NB4 (cell line): ENCODE measurements at places on chromosomes 4 and X.

- DNase-seq: no peak
Observed at GRCh38 chr4:15668566-15669435, 12.8 kb upstream of the FAM200B start.

DNA sequence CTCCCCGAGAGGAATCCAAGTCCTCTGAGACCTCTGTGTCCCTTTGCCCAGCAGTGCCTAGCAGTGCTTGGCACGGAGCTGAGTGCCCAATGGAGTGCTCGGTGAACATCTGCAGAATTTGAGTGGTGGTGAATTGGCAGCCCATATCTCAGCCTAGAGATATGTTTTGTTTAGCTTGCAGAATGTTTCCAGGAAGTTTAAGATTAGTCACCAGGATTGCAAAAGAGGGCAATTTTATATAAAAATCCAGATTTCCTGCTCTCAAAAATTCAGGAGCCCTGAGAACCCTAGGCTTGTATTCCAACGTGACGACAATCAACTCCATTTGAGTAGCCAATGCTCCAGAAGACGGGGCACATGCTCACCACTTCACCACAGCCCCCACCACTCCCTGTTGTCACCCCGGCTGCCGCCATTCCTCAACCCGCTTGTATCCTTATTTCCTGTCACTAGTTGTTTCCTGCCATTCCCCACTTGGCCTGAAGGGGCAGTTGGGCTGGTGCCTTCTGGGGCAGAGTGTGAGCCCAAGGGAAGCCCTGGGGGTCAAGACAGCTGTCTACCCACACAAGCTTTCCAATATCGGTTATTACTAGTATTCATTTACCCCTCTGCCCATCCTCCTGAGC lies 116.9 kb downstream of the EFNB1 start:
- DNase-seq: peak; percentile 11

- no peak for DNase-seq
Observed at GRCh38 chrX:23118890-23119527, 119.2 kb downstream of the DDX53 start.

- no peak for DNase-seq
Observed at GRCh38 chr4:1901127-1901526, 29.9 kb downstream of the NSD2 start.

DNA sequence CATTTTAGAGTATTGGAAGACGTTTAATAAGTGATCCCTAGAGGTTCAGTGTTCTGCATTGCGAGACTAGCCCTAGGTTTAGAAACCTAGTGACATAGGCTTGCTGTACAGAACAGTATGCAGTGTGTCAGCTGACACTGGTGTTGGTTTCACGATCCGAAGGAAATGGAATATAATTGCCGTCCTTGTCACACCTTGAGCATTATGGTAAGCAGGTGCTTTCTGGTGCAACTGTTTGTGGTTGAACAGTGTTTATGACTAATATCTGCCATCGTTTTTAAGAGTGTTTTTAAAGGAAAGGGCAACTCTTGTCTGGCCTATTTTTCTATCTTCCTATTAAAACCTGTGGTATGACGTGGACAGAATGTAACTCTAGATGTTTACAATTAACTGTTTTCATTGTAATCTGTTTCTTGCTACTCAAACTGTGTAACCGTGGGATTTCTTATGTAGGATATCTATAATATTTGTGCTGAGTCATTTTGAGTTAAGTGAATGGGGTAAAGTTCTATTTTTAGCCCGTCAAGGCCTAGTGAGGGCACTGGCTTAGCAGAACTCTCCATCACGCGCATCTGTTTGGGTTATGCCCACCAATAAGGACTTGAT lies 53.8 kb upstream of the TBC1D14 start:
- peak; percentile 71 for DNase-seq

- peak; percentile 63 for DNase-seq
Observed at GRCh38 chr4:174592985-174593335, 70.7 kb upstream of the HPGD start.

DNA sequence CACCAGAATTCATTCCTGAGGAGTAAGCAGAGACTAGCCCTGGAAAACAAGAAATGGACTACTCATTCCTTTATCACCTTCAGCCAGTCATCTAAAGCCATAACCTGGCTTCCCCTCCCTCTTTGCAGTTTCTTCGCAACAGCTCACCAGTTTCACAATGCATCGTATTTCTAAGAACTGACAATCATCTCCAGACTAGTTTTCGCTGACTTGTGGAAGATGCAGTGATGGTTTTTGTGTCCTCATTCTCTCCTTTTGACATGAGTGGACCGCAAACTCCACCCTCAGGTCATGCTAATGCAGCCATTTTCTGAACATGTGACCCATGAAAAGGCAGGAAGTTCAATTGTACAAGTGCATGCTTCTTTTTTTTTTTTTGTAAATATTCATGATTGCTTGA lies 1203.5 kb downstream of the PCDH7 start:
- DNase-seq: peak; percentile 8

DNA sequence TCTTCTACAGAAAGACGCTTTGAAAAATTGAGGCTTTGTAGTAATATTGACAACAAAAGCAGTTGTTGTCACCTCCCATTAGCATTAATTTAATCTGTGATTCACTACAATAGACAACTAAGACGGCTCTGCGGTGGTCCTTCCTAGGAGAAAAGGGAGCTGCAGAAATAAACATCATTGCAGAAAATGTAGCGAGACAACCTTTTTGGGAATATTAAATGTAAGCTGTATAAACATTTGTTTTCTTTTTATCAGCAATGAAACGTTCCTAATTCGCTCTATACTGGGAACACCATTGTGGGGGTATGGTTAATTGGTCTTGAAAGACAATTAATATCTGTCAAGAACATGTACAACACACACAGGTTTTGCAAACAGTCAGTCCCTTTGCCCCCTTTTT lies 583.3 kb upstream of the TENM3 start:
- DNase-seq: no peak

DNA sequence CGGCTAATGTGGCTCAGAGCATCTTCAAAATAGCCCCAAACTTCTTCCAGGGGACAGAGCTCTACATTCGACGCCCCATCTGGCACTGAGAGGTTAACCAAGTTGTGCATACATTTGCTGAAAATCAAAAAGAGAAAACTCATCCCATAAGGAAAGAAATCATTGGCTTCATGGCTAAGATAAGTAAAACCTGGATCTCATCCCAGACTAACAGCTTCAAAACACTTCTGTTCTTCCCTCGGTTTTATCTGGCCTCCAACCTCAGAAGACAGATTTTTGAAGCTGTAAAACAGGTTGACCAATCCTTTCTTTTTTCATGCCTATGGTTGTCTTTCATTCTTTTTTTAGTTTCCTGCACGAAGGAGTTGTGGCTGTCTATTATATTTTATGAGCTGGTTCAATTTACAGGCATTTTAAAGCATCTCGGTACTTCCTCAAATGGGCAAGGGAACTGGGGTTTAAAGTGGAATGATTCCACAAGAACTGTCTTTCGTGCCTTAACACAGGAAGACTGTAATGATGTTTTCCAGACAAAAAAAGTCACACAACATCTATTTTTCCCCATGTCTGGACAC lies 107.6 kb downstream of the DLG3 start:
- DNase-seq: peak; percentile 11

GRCh38 chr4:108492816-108493595 lies 127.4 kb upstream of the RPL34 start:
- peak; percentile 19 for DNase-seq

DNA sequence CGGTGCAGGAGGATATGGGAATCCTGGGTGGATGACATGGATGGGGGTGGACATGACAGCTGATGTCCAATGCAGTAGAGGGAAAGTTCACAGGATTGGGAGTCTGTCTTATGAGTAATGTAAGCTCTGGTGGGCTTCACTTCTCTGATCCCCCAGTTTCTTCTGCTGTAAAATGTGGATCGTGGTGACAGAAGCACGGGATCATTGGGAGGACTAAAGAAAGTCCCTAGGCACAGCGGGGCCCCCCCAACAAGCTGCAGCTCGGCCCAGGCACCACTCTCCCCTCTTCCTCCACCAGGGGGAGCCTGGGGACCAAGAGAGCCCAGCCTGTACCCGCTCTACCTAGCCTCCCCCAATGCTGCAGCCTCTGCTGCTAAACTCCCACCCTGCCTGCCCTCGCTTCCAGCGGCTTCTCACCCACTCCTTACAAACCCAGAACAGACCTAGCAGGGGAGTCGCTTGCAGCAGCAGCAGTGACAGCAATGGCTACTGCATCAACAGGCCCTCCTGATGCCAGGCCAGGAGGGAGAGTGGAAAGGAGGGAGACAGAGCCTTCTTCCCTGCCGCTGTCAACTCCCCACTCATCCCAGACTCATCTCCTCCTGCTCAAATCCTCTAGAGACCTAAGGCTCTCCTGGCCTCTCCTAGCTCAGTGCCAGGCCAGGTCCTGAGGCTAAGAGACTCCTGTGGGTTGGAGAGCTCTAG lies 36.1 kb upstream of the IQSEC2 start:
- peak; percentile 76 for DNase-seq

DNA sequence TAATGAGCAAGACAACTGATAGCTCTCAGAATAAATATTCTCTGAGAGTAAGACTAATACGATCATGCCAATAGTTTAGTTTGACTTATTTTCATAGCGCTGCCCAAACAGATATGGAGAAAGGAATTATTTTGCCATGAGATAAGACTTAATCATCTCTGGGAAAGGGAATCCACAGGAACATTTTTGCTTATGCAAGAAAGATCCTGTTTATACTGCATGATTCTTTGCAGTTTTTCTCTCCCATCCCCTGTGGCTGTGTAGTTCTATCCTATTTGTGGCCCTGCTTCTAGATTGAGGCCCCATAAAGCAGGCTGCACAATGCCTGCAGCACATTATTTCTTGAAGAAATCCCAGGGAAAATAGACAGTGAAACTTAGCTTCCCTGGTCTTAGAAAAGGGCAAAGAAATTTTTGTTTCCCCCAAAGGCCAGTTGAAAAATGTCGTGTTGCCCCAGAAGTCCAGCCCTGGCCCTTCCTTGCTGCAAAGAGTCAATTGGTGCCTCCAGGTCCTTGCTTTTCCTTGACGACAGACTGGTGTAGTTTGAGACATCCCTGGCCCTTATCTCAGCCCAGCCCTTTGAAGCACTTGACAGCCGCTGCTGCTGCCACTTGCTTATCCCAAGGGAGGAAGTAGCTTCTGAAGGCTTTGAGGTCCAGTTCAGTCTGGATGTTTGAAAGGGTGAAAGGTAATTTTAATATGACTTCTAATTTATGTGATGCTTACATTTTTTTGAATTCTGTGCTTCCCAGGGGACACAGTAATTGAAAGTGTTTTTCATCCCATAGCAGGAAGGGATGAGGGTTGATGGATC lies 45.0 kb upstream of the SH3RF1 start:
- no peak for DNase-seq

GRCh38 chrX:115177932-115178331 lies 11.3 kb upstream of the RBMXL3 start:
- DNase-seq: no peak

GRCh38 chr4:76267811-76268210 lies 16.3 kb downstream of the FAM47E start:
- DNase-seq: no peak

DNA sequence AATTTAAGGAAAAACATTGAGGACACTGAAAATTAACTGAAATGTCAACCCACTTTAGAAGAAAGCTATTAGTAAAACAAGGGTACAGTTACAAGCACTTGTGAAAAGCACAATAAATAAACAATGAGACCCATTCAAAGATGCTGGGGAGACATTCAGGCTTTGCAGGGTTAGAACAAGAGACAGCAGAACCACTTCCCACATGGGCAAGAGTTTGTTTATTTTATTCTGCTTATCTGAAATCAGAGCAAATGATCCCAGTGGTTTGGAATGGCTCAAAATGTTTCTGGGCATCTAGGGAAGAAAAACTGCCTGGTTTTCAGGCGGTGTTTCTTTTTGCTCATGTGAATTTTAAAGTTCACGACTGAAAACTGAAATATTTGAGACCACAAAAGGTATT lies 42.4 kb downstream of the PPP3CA start:
- DNase-seq: no peak

DNA sequence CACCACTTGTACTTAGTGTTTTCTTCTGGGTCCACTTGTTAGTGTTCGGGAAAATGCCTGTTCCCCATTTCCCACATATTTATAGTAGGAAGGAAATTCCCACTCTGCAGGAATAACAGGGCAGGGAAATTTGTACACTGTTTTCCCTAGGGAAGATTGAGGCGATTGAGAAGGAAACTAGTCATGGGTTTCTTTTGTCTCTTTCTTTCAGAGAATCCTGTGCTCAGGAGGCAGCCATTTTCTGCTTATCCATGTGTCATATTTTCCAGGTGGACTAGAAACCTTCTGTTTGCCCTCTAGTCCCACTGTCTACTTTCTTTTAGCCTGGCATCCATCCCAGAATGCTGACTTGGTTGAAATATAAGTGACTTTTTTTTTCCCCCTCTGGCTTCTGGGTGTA lies 299.1 kb upstream of the ANKRD50 start:
- no peak for DNase-seq

DNA sequence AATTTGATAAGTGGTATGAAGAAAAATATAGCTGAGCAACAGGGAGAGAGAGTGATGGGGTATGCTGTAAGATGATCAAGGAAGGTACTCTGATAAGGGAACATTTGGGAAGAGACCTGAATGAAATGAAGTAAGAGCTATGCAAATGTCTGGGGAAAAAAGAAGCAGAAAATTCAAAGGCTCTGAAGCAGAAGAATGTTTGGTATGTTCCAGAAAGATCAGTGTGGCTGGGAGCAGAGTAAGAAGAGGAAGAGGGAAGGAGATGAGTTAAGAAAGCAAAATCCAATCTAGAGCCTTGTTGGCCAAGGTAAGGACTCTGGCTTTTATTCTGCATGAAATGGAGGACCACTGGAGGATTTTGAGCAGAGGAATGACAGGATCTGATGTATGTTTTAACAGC lies 90.0 kb downstream of the AWAT2 start:
- DNase-seq: no peak

DNA sequence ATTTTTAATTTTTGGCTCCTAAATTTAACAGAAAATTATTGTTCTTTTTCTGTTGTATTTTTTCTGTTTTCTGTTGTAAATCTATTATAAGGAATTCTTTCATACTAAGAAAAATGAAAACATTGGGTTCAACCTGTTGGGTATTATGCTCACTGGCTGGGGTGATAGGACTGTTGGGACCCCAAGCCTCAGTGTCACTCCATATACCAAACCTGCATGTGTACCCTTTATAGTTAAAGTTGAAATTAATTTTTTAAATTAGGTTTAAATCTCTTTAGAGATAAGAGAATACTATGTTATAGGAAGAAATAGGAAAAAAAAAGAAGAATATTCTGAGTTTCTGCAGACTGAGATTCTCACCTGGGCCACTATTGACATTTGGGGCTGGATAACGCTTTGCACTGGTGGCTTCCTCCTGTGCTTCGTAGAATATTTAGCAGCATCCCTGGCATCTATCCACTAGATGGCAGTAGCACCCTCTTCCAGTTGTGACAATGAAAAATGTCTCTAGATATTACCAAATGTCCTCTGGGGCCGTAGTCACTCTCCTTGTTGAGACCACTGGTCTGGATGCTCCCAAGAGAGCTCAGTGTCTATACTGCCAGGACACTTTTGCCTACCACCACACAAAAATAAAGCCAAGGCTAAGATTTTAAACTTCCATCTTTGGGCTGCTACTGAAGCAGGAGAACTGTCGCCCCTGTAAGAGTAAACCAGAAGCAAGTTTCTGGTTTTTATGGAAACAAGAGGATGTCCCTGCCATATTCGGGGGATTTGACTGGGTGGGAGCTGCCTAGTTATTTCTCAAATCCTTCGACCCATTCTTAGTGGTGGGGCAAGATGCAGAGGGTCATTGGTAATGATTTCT lies 22.4 kb upstream of the CLTRN start:
- DNase-seq: peak; percentile 66
